ENCODE measurements at places on chromosomes 5 and 9. TPM values are rescaled to one million over a fixed set of nuclear protein-coding genes. Genes with fewer than 3 reads are reported as not detected.

- DNase-seq: no peak
- H3K4me1 ChIP-seq: peaks cover 11% of the 10 kb centered on the region
- H3K36me3 ChIP-seq: no peaks in the 10 kb centered on the region
- H3K4me3 ChIP-seq: no peak overlapping the region
- no peaks in the 10 kb centered on the region for H3K27me3 ChIP-seq
- no peak overlapping the region for H3K27ac ChIP-seq
Observed at GRCh38 chr5:154078272-154078671, 39.5 kb downstream of the MFAP3 start.

- H3K4me1 ChIP-seq: 0 out of 2 replicates have a peak, but pooled peaks cover 11% of the 10 kb centered on the region
- H3K27me3 ChIP-seq: no peaks in the 10 kb centered on the region
- no peak overlapping the region for H3K4me3 ChIP-seq
Observed at GRCh38 chr9:127033061-127033460, 89.4 kb downstream of the ANGPTL2 start.

- no peaks in the 10 kb centered on the region for H3K4me1 ChIP-seq
- DNase-seq: no peak
- H3K36me3 ChIP-seq: peaks cover 49% of the 10 kb centered on the region
- H3K4me3 ChIP-seq: no peak overlapping the region
Observed at GRCh38 chr9:128540634-128541360, 11.6 kb upstream of the SPTAN1 start.

DNA sequence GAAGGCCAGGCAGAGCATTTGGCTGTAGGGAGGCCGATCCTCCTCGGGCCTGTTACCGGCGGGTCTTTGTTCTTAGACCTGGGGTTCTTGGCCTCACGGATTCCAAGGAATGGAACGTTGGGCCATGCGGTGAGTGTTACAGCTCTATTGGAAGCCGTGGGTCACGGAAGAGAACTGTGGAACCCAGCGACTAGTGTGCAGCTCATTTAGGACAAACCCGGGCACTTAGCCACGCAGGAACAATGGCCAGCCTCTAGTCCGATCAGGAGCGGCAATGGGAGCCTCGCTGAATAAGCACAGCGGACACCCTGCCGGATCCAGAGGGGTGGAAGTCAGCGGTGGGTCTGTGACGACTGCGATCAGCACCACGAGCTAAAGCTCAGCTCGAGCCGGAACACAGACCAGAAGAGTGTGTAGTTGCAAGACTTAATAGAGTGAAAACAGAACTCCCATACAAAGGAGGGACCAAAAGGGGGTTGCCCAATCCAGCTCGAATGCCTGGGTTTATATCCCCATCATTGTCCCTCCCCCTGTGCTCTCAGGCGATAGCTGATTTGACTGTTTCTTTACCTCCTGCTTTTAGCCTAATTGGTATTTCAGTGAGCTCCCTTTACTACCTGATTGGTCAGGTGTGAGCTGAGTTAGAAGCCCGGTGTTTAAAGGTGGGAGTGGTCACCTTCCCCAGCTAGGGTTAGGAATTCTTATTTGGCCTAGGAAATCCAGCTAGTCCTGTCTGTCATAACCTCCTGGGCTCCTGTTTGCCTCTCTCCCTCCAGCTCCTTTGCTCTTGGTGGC, 53.7 kb upstream of the RPL26L1 start:
- DNase-seq: no peak
- peak overlapping the region; percentile 99 for H3K27ac ChIP-seq
- H3K36me3 ChIP-seq: no peaks in the 10 kb centered on the region
- H3K4me1 ChIP-seq: peaks cover 56% of the 10 kb centered on the region

GRCh38 chr9:14868772-14869583, 41.2 kb downstream of the FREM1 start:
- H3K27me3 ChIP-seq: no peaks in the 10 kb centered on the region
- H3K27ac ChIP-seq: no peak overlapping the region
- H3K4me3 ChIP-seq: no peak overlapping the region
- H3K36me3 ChIP-seq: no peaks in the 10 kb centered on the region
- DNase-seq: no peak

- H3K4me3 ChIP-seq: no peak overlapping the region
- no peaks in the 10 kb centered on the region for H3K27me3 ChIP-seq
- peaks cover 10% of the 10 kb centered on the region for H3K4me1 ChIP-seq
- DNase-seq: no peak
- peaks cover 34% of the 10 kb centered on the region for H3K36me3 ChIP-seq
Observed at GRCh38 chr9:5922192-5922591, 31.5 kb downstream of the MLANA start.

DNA sequence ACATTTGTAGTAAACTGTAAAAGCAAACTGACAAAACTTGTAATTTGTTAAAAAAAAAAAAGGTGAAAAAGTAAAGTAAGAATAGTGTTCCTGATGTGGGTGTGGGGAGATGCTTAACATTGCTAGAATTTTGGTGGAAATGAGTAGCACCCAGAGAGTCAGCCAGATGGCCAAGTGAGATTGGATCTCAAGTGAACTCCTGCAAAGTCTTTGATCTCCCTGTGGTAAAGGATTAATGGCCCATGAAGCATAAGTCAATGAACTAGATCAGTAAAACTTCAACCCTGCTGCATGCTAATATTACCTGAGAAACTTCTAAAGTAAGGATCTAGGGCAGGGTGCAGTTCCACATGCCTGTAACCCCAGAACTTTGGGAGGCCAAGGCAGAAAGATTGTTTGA, 19.0 kb upstream of the FAM169A start:
- H3K27me3 ChIP-seq: no peaks in the 10 kb centered on the region
- H3K27ac ChIP-seq: no peak overlapping the region
- H3K36me3 ChIP-seq: no peaks in the 10 kb centered on the region
- no peak overlapping the region for H3K4me3 ChIP-seq

- H3K4me3 ChIP-seq: no peak overlapping the region
- no peak overlapping the region for H3K27ac ChIP-seq
- H3K4me1 ChIP-seq: no peaks in the 10 kb centered on the region
- DNase-seq: peak; percentile 14
- H3K36me3 ChIP-seq: no peaks in the 10 kb centered on the region
- H3K27me3 ChIP-seq: peaks cover 16% of the 10 kb centered on the region
Observed at GRCh38 chr5:127335381-127335780, 44.8 kb downstream of the MEGF10 start.

DNA sequence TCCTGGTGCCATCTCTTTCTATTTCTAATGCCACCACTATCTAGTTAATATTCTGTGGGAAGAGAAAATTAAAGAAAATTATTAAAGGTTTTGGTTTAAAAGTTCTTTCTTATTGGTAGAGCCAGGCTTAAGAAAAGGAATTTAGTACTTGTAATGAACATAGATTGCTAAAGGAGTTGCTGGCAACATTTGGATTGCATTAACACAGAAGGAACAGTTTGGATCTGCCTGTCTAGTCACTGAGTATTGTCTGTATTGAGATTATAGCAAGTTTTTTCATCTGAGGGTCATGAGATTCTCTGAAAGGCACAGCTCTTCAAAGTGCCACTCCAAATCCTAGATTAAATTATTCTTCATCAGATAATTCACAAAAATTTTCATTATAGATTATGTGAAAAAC, 32.0 kb downstream of the FSD1L start:
- DNase-seq: peak; percentile 13
- no peak overlapping the region for H3K27ac ChIP-seq
- H3K4me3 ChIP-seq: no peak overlapping the region
- H3K36me3 ChIP-seq: no peaks in the 10 kb centered on the region
- no peaks in the 10 kb centered on the region for H3K27me3 ChIP-seq

GRCh38 chr5:61758711-61759110, 426.7 kb downstream of the ZSWIM6 start:
- H3K4me3 ChIP-seq: no peak overlapping the region
- DNase-seq: no peak
- H3K27ac ChIP-seq: no peak overlapping the region
- H3K4me1 ChIP-seq: no peaks in the 10 kb centered on the region
- no peaks in the 10 kb centered on the region for H3K36me3 ChIP-seq
- peaks cover 7% of the 10 kb centered on the region for H3K27me3 ChIP-seq

DNA sequence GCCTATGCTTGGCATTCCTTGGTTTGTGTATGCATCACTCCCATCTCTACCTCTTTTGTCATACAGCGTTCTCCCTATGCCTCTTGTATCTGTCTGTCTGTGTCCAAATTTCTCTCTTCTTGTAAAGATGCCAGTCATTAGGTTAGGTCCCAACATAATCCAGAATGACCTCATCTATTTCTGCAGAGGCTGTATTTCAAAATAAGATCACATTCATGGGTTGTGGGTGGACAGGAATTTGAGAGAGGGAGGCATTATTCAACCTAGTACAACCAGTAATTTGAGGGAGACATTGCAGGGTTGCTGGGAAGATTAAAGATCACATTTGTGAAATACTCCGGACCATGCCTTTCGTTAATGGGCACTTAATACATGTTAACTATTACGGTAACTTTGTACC, 155.0 kb downstream of the MAN2A1 start:
- peaks cover 22% of the 10 kb centered on the region for H3K36me3 ChIP-seq
- no peaks in the 10 kb centered on the region for H3K27me3 ChIP-seq
- H3K27ac ChIP-seq: 0 out of 2 replicates have a peak overlapping the region, but pooled peaks have one; percentile 6
- peak; percentile 71 for DNase-seq

The CLIC3 gene
- 107 TPM for polyA plus RNA-seq

The GPR150 gene
- 0.25 TPM for polyA plus RNA-seq

The PRUNE2 gene
- 2.8 TPM for polyA plus RNA-seq

The ITGA1 gene
- polyA plus RNA-seq: 8.1 TPM

All from GM23248 (cell line).